Activated naive CD4-positive, alpha-beta T cell treated with anti-CD3 and anti-CD28 coated beads, Interleukin-2, amount 50 U/mL, for 72 hours (primary cell): ENCODE measurements at places on chromosomes 7 and 10. TPM values are rescaled to one million over a fixed set of nuclear protein-coding genes. Genes with fewer than 3 reads are reported as not detected.

GRCh38 chr7:46716926-46717325, 795.9 kb upstream of the IGFBP3 start:
- DNase-seq: no peak

GRCh38 chr10:119535305-119535704, 7.2 kb downstream of the RGS10 start:
- no peak for DNase-seq

- no peak for DNase-seq
Measured at GRCh38 chr7:94577357-94577756, 67.7 kb downstream of the CASD1 start.

GRCh38 chr10:23742368-23742767, 303.5 kb downstream of the OTUD1 start:
- DNase-seq: no peak

GRCh38 chr10:47410862-47411261, 26.8 kb upstream of the ZNF488 start:
- no peak for DNase-seq

UPK3BL2 gene
- total RNA-seq: 26.0 TPM

GRCh38 chr10:114265392-114266053, 26.5 kb downstream of the VWA2 start:
- DNase-seq: no peak
